ENCODE measurements at places on chromosomes 13 and 19.
A peak's percentile ranks its signal among the peaks of the same experiment; 100 is the strongest.

DNA sequence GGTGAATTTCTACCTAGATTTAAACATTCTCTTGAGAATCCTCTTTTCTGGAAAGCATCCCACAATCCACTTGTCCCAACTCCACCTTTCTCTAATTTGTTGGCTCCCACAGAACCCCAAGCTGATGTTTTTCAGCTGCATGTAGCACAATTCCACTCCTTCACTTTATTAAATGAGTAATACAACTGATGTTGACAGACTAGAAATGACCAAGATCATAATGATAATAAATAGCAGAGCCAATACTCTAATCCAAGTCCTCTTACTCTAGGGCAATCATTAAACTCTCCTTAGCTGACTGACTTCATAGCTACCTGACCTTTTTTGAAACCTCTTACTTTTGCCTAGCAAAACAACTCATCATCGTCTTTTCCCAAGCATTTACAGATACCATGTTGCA, 27.9 kb upstream of the STARD13 start:
- no peak for DNase-seq

GRCh38 chr13:30978981-30979956, 46.8 kb downstream of the TEX26 start:
- DNase-seq = no peak

GRCh38 chr13:18951412-18951811, 230.2 kb downstream of the TUBA3C start:
- no peak for DNase-seq

DNA sequence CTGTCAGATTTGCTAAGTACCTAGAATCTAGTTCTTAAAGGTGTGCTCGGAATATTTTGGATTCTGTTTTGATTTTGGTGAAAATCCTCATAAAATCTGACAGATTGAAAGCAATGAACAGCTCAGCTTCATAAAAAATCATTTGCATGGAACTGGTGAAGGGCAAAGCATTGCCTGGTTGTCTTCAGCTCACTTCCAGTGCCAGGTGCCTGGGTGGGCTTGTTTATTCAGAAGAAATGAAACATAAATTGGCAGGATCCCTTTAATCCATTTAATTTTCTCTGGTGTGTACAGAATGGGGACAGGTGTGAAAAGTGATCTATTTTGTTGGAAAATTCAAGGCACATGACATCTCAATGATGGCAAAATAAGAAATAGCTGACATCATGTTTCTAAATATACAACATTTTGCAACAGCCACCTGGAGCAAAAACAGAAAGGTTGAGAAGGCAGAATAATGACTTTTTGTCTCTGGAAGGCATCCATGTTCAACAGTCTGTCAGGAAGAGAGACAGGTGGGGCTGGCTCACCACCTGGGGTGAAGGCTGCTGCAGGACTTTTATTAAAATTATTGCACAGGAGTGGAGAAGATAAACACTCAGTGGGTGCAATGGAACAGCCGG, 52.2 kb downstream of the RFC3 start:
- no peak for DNase-seq

- no peak for DNase-seq
These were observed 186.5 kb upstream of the ATXN8OS start for GRCh38 chr13:69921156-69921555.

DNA sequence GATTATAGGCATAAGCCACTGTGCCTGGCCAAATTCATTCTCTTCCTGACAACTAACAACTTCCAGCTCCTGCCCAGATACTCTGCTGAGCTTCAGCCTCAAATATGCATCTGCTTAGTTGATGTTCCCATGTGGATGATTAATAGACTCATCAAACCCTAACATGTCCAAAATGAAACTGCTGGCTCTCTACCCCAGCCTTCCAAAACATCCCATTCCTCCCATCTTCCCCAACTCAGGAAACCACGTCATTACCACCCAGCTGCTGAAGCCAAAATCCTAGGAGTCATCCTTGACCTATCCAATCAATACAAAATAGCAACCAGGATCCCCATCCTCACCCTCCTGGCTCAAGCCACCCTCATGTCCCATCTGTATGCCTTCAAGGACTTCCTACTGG, 20.9 kb downstream of the POU2F2 start:
- DNase-seq = no peak

GRCh38 chr19:4009990-4010807, 2.7 kb downstream of the PIAS4 start:
- DNase-seq = no peak

DNA sequence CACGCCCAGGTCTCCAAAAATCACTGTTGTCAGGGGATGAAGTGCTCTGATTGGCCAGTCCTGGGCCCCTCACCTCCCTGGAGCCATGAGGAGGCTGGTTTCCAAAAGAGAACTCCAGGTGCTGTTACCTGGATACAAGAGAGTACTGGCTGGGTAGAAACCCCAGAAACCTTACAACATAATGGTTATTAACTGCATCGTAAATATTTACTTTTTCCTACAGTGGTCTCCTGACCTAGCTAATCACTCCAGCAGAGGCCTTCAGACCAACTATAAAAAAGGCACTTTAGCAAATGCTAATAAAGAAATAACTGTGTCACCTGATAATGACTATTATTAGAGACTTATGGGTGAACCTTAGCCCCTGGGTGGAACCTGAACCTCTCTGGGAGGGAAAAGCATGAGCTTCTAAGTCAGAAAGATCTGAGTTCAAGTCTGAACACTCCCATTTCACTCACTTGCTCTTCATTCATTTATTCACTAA, 1.5 kb upstream of the IGSF23 start:
- no peak for DNase-seq

- DNase-seq = no peak
These were observed 31.2 kb downstream of the TMPRSS9 start for GRCh38 chr19:2391118-2391725.

DNA sequence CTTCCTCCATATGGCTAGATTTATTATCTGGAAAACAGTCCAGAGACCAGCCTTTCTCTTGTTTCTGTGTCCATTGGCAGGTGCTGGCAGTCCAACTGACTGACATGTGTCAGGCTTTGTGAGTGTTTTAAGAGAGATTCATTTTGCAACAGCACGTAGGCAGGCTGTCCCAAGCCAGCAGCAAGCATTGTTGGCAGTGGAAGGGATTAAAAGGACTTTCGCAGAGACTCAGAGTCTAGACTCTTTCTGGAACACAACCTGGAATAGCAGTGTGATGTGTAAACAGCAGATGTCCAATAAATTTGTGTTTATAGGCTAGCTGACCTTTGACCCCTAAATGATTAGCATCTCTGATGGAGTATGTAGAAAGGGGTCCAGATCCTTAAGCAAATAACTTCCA, 222.2 kb upstream of the SERP2 start:
- DNase-seq = no peak

DNA sequence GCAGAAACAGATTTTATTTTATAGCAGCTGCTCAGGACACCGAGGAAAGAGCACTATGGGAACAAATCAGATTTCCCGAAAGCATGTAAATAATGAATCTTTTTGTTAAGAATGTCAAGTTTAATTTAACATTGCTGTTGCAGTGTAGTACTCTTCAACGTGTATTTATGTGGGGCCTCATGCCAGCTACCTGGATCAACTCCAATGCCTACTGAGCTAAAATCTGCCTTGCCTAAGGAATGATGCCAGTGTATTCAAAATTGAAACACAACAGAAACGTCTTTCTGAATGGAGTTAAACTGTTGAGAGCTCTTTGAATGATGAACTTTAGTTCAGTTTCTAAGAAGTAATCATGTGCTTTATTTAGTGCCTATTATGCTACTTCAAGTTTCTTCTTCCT, 1379.8 kb upstream of the ATXN8OS start:
- no peak for DNase-seq

DNA sequence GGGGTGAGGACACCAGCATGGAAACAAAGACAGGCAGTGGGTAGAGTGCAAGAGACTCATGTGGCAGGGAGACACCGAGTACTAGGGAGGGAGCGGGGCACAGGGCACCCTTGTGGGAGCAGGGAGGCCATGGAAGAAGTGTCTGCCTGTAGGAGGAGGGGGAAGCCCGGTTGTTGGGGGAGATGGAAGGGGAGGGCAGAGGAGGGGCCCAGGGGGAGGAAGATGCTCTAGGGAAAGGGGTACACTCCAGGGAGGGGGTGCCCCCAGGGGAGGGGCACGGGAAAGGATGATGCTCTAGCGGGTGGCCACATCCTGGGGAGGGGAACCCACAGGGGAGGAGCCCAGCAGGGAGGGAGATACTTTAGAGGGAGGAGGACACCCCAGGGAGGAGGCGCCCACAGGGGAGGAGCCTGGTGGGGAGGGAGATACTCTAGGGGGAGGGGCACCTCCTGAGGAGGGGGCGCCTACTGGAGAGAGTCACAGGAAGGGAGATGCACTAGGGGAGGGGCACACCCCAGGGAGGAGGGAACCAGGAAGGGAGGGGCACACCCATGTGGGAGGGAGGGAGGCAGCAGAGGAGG, 24.9 kb downstream of the CPAMD8 start:
- no peak for DNase-seq

DNA sequence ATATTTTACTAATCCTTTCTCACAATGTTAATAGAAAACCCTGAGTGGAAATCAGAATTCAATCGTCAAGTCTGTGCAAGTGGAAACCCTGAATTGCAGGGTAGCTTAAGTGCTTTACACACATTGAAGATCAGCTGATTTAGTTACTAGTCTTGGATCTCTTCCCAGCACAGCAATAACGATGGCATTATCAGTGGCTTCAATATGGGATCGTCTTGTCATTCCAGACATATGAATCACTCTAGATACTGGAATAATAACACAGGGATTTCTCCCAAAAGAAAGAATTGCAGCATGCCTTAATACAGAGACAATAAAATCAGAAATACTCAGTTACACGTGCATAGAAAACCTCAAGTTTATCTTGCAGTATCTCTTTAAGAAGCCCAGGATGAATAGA, 12.6 kb upstream of the METTL21C start:
- peak; percentile 70 for DNase-seq

GRCh38 chr13:73809561-73809960, 324.6 kb downstream of the KLF12 start:
- DNase-seq = peak; percentile 28

- no peak for DNase-seq
These were observed 140 bp downstream of the PLEKHJ1 start for GRCh38 chr19:2236064-2236313.

DNA sequence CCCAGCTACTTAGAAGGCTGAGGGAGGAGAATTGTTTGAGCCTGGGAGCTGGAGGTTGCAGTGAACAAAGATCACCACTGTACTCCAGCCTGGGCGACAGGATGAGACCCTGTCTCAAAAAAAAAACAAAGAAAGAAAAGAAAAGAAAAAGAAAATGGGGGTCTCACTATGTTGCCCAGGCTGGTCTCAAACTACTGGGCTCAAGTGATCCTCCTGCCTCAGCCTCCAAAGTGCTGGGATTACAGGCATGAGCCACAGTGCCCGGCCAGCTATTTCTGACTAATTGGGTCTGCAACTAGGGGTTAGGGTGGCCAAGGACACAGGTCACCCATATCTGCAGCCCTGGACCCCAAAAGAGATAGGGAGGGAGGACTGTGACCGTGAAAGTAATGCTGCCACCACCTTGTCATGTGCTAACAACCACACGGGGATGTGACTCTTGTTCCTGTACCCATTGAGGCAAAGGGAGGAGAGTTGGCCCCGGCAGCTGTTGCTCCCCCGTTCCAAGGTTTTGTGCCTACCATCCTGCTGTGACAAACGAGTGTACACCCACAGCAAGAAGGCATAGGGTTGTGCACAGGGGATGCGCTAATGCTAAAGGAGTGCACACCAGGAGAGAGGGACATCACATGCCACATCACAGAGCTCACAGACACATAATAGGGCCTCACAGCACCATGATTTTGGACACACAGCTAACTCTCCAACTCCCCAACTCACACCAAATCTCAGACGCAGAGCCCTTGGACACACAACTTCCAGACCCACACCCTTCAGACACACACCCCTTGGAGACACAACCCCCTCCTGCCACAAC, 619 bp downstream of the MEF2B start:
- no peak for DNase-seq

DNA sequence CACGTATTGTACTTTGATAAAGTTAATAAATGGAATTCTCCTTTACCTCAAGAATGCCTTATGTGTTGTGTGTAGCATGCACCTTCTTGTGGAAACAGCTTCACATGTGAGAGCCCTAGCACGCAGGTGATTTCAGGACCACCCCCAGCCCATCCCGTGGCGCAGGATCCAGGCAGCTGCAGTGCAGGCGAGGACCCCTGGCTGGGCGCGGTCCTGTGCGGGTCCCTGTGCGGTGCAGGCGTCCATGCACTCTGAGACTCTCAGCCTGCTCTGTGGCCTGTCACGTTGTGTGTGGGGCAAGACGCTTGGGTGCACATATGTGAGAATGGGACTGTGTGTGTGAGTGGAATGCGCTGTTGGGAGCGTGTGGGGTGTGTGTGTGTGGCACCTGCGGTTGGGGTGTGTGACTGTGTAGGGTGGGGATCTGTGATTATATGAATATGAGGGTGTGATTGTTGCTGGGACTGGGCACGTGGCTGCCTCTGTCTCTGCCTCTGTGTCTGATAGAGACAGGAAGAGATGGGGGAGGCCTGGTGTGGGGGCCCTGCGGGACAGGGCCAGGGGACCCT, 30.8 kb downstream of the WTIP start:
- DNase-seq = no peak

- DNase-seq = no peak
These were observed 18.1 kb downstream of the DNAJC15 start for GRCh38 chr13:43041369-43041921.

GRCh38 chr19:556611-557382, 12.9 kb downstream of the GZMM start:
- no peak for DNase-seq

DNA sequence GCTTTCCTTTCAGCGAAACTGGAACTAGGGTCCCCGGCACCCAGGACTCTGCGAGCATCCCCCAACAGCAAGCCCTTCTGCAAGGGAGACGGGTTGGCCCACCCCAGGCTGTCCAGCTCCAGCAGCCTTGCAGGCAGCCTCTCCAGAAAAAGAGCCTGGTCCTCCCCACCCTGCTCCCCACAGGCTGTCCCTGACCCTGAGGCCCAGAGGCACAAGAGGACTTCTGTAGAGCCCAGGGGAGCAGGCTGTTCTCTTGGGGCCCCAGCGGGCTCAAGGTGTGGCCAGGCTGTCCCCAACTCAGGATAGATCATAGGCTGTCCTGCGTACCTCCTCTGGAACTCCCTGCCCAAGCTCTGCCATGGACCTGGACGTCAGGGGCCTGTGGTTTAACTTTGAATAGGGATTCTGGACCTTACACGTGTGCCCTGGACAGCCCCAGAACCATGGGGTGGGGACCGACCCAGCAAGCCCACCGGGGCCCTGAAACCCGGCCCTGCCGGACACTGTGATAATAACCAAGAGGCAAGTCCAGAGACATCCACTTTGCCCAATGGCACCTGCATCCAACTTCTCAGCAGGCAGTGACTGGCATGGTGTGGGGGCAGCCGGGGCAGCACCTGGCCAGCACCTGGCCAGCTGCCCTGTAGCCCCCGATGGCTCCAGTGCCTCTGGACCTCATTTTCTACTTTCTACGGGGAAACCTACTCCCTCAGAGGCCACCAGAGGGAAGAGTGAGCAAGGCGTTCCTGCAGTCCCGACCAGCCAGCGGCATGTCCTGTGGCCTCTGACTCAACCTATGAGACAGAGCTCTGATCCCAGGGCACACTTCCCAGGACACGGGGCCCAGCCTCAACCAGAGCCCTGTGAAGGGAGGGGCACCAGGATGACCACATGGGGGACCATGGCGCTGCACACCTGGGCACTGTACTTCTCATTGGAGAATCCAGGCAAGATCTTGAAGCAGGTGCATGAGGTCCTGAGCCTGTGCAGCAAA, 50.9 kb upstream of the TPM4 start:
- DNase-seq = peak; percentile 8
